ENCODE measurements at places on chromosomes 1 and 21.
A peak's percentile ranks its signal among the peaks of the same experiment; 100 is the strongest.

GRCh38 chr1:244735404-244735803 is 82.5 kb downstream of the DESI2 start:
- peak; percentile 36 for DNase-seq

GRCh38 chr1:204997591-204998355 is 45.2 kb upstream of the CNTN2 start:
- no peak for DNase-seq

- DNase-seq = no peak
Measured at GRCh38 chr1:6279613-6280383, 18.9 kb upstream of the GPR153 start.

- DNase-seq = no peak
Measured at GRCh38 chr1:116298746-116299145, 74.3 kb upstream of the ATP1A1 start.

- no peak for DNase-seq
Measured at GRCh38 chr1:64950284-64950809, 16.0 kb downstream of the JAK1 start.
